Cardiac ventricle fibroblast (primary cell): ENCODE measurements at places on chromosomes 7 and 10. TPM values are rescaled to one million over a fixed set of nuclear protein-coding genes. Genes with fewer than 3 reads are reported as not detected.

The FLNC gene
- 94.0 and 106 TPM in 2 replicates for total RNA-seq

The HTRA1 gene
- total RNA-seq = 789 and 827 TPM in 2 replicates

The ELOVL3 gene
- 0.24 and 3.4 TPM in 2 replicates for total RNA-seq

The SSC4D gene
- 0.37 and 1.2 TPM in 2 replicates for total RNA-seq

The UTF1 gene
- total RNA-seq = not detected in 2 replicates

The MCM10 gene
- total RNA-seq = 0.31 and 4.2 TPM in 2 replicates

The NUDT5 gene
- 49.5 and 55.3 TPM in 2 replicates for total RNA-seq

The PNLIPRP3 gene
- total RNA-seq = not detected in 2 replicates

The SPAM1 gene
- total RNA-seq = not detected in 2 replicates

The BHLHA15 gene
- total RNA-seq = not detected in 2 replicates

The AQP1 gene
- 3.4 and 3.8 TPM in 2 replicates for total RNA-seq

The SPDYE8 gene
- not detected in 2 replicates for total RNA-seq

The GSTO2 gene
- 0.25 and 0.54 TPM in 2 replicates for total RNA-seq

The ACSL5 gene
- 17.0 and 18.5 TPM in 2 replicates for total RNA-seq

The ST8SIA6 gene
- not detected in 2 replicates for total RNA-seq

The ADCY1 gene
- total RNA-seq = 0.69 and 0.83 TPM in 2 replicates

The FRMD4A gene
- total RNA-seq = 21.7 and 22.0 TPM in 2 replicates

The TMEM140 gene
- total RNA-seq = 25.7 and 31.1 TPM in 2 replicates

The AKR1B15 gene
- total RNA-seq = not detected in 2 replicates

The AKR1C3 gene
- total RNA-seq = 317 and 328 TPM in 2 replicates

The TLX1 gene
- not detected in 2 replicates for total RNA-seq

The LRRD1 gene
- total RNA-seq = not detected in 2 replicates

The KRIT1 gene
- 41.2 and 47.6 TPM in 2 replicates for total RNA-seq

The ASZ1 gene
- not detected in 2 replicates for total RNA-seq

The SOSTDC1 gene
- total RNA-seq = not detected in 2 replicates

The EIF4H gene
- total RNA-seq = 201 and 206 TPM in 2 replicates

The TMEM236 gene
- 0.06 and 0.15 TPM in 2 replicates for total RNA-seq

The ELN gene
- total RNA-seq = 17.1 and 20.8 TPM in 2 replicates

The TRPV5 gene
- not detected in 2 replicates for total RNA-seq

The MUC3A gene
- not detected in 2 replicates for total RNA-seq

The C7orf33 gene
- not detected in 2 replicates for total RNA-seq

The ITIH5 gene
- 0.19 and 0.24 TPM in 2 replicates for total RNA-seq
